ENCODE measurements at places on chromosomes 3 and 15.

DNA sequence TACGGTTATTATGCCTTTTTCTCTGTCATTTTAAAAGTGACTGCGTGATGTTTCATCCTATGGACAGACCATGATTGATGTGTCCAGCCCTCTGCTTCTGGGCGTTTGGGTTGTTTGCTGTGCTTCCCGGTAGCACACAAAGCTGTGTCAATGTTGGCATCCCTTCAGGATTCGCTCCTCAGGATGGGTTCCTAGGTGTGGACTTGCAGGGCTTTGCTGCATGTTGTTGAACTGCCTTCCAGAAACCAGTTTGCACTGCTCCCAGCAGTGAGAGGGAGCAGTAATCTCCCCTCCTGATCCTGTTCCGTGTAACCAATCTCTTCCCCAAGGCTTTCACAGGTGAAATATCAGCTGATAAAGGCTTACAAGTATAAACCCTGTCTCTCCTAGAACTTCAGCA is 787 bp downstream of the TRPM1 start:
- H3K4me3 ChIP-seq = no peak overlapping the region
- H3K27ac ChIP-seq = no peak overlapping the region
- no peaks in the 10 kb centered on the region for H3K4me1 ChIP-seq
- no peak for DNase-seq

GRCh38 chr3:56886314-56886713 is 84.6 kb upstream of the ARHGEF3 start:
- no peak for DNase-seq
- H3K36me3 ChIP-seq = peaks cover 39% of the 10 kb centered on the region
- H3K4me3 ChIP-seq = no peak overlapping the region

- H3K27me3 ChIP-seq = no peaks in the 10 kb centered on the region
- peaks cover 51% of the 10 kb centered on the region for H3K4me1 ChIP-seq
- H3K36me3 ChIP-seq = no peaks in the 10 kb centered on the region
- peak; percentile 57 for DNase-seq
Measured at GRCh38 chr15:84725001-84725491, 9.1 kb upstream of the SEC11A start.

- no peak for DNase-seq
- no peaks in the 10 kb centered on the region for H3K27me3 ChIP-seq
- H3K36me3 ChIP-seq = no peaks in the 10 kb centered on the region
- H3K4me3 ChIP-seq = no peak overlapping the region
Measured at GRCh38 chr3:100535610-100535943, 43.2 kb downstream of the TMEM45A start.

- no peak overlapping the region for H3K27ac ChIP-seq
- no peak overlapping the region for H3K4me3 ChIP-seq
- no peaks in the 10 kb centered on the region for H3K36me3 ChIP-seq
- peaks cover 8% of the 10 kb centered on the region for H3K27me3 ChIP-seq
Measured at GRCh38 chr3:185728630-185729336, 96.1 kb downstream of the IGF2BP2 start.

DNA sequence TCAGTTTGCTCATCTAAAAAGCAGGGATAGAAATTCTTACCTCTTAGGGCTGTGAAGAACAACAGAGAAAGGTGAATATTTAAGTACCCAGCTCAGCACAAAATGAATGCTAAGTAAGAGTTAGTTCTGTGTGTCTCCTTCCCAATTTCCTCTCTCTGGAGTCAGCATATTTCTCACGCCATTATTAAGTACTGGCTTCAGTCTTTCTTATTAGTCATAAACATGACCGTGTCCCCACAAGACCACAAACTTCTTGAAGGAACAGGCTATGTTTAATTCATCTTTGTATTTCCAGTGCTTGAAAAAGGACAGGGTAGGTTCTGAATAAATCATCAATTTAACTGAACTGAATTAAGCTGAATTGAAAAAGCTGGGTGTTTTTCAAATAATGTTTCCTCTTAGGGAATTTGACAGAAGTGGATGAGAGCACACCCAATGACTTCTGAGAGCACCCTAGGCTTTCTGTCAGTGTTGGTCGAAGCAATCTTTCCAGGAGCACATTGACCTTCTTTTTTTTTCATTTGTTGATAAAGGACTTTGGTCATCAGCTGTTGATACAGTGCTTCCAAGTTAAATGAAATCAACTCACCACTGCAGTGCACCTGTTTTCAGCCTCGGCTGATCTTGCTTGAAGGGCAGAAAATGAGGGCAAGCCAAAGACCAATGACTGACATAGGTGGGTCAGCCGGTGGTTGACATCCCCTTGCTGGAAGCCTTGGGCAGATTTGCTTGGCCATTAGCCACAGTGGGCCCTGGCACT is 324.6 kb downstream of the MFSD1 start:
- no peaks in the 10 kb centered on the region for H3K36me3 ChIP-seq
- H3K27me3 ChIP-seq = no peaks in the 10 kb centered on the region
- no peaks in the 10 kb centered on the region for H3K4me1 ChIP-seq
- H3K27ac ChIP-seq = no peak overlapping the region
- no peak overlapping the region for H3K4me3 ChIP-seq

- H3K27me3 ChIP-seq = no peaks in the 10 kb centered on the region
- H3K36me3 ChIP-seq = no peaks in the 10 kb centered on the region
- H3K4me3 ChIP-seq = no peak overlapping the region
- DNase-seq = no peak
- H3K4me1 ChIP-seq = no peaks in the 10 kb centered on the region
- no peak overlapping the region for H3K27ac ChIP-seq
Measured at GRCh38 chr15:33722005-33722672, 246.2 kb upstream of the CHRM5 start.

- peak overlapping the region; percentile 82 for H3K4me3 ChIP-seq
- DNase-seq = no peak
- H3K36me3 ChIP-seq = peaks cover 9% of the 10 kb centered on the region
- H3K27me3 ChIP-seq = peaks cover 59% of the 10 kb centered on the region
- H3K4me1 ChIP-seq = peaks cover 32% of the 10 kb centered on the region
Measured at GRCh38 chr15:59373215-59373614, 544 bp upstream of the MYO1E start.

DNA sequence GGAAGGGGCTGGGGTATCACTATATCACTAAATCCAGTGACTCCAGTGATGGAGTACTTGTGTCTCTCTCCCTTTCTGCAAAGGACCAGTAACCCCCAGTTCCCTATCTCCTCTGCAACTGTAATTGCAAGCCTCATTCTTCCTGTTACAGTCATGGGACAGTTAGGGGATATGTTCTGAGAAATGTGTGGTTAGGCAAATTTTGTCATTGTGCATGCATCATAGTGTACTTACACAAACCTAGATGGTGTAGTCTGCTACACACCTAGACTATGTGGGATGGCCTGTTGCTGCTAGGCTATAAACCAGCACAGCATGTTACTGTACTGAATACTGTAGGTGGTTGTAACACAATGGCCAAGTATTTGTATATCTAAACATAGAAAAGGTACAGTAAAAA is 2.2 kb downstream of the VPS8 start:
- H3K27ac ChIP-seq = peak overlapping the region; percentile 29
- H3K4me3 ChIP-seq = peak overlapping the region; percentile 92
- peaks cover 28% of the 10 kb centered on the region for H3K36me3 ChIP-seq
- no peaks in the 10 kb centered on the region for H3K27me3 ChIP-seq

DNA sequence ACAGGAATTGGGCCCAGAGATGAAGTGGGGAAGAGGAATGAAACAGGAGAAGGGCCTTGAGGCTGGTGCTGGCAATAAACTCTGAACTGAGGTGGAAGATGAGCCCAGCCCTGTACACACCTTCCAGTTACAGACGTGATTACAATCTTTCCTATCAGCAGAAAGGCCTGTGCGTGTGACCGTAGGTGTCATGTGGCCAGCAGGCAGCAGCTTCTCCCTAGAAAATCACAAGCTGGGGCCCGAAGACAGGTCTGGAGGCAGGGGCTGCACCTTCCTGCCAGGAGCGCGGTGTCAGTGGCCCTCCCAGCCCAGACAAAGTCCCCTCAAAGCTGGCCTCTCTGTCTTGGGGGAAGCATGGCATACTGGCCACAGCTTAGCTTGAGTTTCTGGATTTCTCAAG is 16.7 kb upstream of the PIGZ start:
- H3K36me3 ChIP-seq = peaks cover 4% of the 10 kb centered on the region
- no peaks in the 10 kb centered on the region for H3K4me1 ChIP-seq
- no peak for DNase-seq
- H3K4me3 ChIP-seq = no peak overlapping the region
- H3K27ac ChIP-seq = no peak overlapping the region

DNA sequence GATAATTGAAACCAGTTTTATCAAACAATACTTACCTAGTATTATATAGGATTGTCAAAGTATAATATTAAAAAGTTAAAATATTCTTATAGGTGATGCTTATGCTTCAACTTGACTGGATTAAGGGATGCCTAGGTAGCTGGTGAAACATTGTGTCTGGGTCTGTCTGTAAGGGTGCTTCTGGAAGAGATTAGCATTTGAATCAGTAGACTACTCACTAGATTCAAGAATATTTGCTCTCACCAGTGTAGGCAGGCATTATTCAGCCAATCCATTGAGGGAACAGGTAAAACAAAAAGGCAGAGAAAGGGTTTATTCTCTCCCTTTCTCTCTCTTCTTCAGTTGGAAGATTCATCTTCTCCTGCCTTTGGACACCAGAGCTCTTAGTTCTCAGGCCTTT is 486.8 kb upstream of the GOLIM4 start:
- H3K4me3 ChIP-seq = no peak overlapping the region
- H3K27me3 ChIP-seq = no peaks in the 10 kb centered on the region
- H3K4me1 ChIP-seq = no peaks in the 10 kb centered on the region
- DNase-seq = no peak

DNA sequence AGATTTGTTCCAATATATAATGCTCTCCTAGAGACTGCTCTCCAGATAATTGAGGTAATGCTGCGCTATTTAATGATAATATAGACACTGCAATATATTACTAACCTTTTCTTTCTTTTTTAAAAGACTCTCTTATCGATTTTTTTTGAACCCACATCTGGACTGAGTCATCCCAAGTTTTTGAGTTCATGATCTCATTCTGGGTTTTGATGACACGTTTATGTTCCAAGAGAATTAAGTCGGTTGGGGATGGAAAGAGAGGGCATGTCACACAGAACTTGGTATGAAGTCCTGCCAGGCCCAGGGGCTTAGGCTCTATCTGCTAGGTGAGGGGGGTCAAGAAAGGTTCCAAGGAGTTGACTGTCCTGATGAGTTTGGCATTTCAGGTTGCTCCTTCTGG is 431.1 kb downstream of the MFSD1 start:
- no peak for DNase-seq
- H3K4me3 ChIP-seq = no peak overlapping the region
- H3K36me3 ChIP-seq = no peaks in the 10 kb centered on the region
- no peaks in the 10 kb centered on the region for H3K27me3 ChIP-seq

DNA sequence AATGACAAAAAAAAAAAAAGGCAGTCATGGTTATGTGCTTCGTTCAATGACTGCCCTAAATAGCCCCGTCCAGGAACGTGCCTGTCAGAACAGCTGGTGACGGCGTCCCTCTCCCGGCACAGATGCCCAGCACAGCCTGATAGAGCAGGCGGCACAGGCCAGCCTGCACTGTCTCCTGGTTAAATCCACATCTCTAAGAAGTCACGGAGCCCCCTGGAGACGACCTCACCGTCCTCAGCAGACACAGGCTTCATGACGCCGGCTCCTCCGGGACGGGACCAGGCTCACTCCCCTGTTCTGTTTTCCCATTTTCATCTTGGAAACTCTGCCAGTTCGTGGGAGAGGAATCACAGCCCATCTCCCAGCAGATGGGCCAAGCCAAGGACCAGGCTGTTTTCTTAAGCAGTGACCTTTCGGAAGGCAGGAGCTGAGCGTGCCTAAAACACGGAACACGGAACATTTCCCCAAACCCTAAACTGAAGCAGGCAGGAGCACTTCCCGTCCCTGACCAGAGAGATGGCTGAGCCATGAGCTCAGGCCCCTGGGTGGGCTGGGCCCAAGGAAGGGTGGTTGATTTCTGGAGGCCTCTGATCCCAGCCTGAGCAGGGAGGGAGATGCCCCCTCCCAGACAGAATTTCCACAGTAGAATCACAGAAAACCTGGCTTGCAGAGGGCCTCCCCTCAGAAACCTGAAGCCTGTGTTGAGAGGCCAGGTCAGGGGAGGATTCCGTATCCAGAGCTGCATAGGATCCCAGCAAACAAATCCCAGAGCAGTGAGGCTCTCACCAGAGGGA is 35.9 kb downstream of the ADCY5 start:
- H3K36me3 ChIP-seq = no peaks in the 10 kb centered on the region
- no peak for DNase-seq
- no peak overlapping the region for H3K27ac ChIP-seq
- H3K4me3 ChIP-seq = no peak overlapping the region
- H3K27me3 ChIP-seq = no peaks in the 10 kb centered on the region
